Activated CD4-positive, alpha-beta T cell treated with anti-CD3 and anti-CD28 coated beads, Interleukin-2, amount 10 ng/mL, durations not matched to agents 7 days and 5 days (primary cell): ENCODE measurements at places on chromosomes 2 and 18. TPM values are rescaled to one million over a fixed set of nuclear protein-coding genes. Genes with fewer than 3 reads are reported as not detected.

The HOXD3 gene
- total RNA-seq: not detected

The CCDC102B gene
- total RNA-seq: 2.0 TPM

The SKOR2 gene
- not detected for total RNA-seq

The GREB1 gene
- 0.10 TPM for total RNA-seq

The SELENOI gene
- 29.7 TPM for total RNA-seq

The MRO gene
- not detected for total RNA-seq

The RNU2-63P gene
- 1.9 TPM for total RNA-seq

The EFR3B gene
- total RNA-seq: not detected
